ENCODE measurements at places on chromosomes 5 and 9.

GRCh38 chr9:27280860-27281259 is 16.1 kb downstream of the EQTN start:
- DNase-seq: no peak

DNA sequence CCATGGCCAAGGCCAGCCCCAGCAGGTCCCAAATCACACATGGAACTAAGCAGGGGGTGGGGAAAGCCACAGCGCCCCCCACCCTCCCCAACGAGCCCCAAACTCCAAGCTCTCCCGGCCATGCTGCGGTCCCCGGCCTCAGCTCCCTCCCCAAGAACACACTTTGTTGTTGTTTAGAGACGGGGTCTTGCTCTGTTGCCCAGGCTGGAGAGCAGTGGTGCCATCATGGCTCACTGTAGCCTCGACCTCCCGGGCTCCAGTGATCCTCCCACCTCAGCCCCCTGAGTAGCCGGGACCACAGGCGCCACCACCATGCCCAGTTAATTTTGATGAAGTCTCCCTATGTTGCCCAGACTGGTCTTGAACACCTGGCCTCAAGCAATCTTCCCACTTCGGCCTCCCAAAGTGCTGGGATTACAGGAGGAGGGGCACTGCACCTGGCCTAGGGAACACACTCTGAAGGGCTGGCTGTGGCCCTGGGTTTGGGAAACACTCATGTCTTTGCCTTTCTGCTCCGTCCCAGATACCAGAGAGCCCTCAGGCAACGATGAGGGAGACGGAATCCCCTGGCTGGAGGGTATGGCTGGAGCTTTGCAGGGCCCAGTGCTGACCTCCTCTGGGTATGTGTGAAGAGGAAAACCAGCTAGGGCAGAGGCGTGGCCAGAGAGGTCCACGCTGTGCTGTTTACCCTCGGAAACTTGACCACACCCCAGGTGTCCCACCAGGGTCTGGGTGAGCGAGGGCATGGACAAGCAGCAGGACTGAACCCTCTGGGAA is 53.2 kb upstream of the UBAC1 start:
- no peak for DNase-seq

- no peak for DNase-seq
Observed at GRCh38 chr5:138981586-138981985, 106.5 kb upstream of the LRRTM2 start.

DNA sequence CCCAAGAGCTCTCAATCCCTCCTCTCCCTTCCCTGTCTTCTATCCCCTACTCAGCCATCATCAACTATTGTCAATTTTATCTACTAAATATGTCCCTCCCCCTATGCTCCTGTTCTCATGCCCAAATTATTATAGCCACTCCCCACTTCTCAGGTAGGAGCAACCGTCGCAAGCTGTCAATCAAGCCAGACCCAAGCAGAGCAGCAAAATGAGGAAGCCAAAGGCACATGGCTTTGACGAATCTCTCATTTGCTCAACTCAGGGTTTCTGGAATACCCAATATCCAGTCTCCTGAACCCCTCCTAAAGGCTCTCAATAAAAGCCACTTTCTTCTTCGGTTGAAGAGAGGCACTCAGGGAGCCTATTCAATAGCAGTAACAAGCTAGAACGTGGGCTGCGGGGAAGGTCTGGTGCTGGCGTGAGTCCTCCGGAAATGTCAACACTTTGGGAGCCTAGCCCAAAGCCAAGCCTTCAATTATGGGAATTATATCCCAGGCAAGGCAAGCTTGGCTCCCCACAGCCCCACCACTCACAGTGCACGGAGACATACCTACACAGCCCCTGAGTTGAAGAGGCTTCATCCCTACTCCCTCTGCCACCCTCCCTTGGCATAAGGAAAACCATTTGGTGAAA is 47.7 kb downstream of the SIL1 start:
- no peak for DNase-seq

GRCh38 chr5:139378101-139378825 is 4.8 kb downstream of the SLC23A1 start:
- DNase-seq: no peak

- no peak for DNase-seq
Observed at GRCh38 chr5:129001841-129002526, 36.7 kb downstream of the SLC27A6 start.
